ENCODE measurements at places on chromosomes 16 and 17. TPM values are rescaled to one million over a fixed set of nuclear protein-coding genes. Genes with fewer than 3 reads are reported as not detected.

DNA sequence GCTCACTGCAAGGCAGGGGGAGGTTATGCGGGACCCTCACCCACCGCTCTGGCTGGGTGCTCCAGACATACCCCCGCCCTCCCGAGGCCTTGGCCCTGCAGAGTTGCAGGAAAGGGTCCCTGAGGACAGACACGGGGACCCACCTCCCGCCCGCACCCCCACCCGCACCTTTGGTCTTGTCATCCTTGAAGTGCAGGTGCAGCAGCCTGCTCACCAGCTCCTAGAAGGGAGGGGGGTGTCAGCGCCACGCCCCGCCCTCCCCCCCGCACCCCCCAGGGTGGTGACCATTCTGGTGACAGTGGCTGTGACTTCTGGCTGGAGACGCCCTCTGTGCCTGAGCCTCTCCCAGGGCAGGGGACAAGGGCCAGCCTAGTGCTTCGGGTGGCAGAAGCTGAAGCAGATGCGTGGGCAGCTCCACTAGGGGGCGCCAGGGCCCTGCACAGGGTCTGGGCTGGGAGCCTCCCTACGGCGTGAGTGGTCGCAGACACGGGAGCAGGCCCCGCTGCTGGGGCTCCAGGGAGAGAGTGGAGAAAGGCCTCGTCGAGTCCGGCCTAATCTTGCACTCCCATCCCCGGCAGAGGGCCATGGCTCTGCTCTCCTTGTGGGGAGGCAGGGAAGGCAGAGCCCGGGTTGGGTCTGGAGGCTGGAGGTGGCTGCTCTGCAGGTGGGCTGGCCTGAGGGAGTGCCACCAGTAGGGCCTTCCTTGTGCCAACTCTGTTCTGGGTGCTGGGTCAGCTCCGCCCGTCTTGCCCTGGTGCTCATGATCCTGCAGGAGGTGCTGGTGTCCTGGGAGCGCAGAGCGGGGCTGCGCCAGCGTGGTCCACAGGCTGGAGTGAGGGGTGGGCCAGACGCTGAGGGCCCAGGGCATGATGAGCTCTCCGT lies 2.7 kb downstream of the CENPX start:
- peak; percentile 58 for DNase-seq

GRCh38 chr17:29445844-29446243 lies 55.7 kb downstream of the TAOK1 start:
- DNase-seq = no peak

GRCh38 chr16:5508371-5508770 lies 410.8 kb upstream of the EEF2KMT start:
- DNase-seq = no peak

Gene RPRML
- not detected for total RNA-seq

- no peak for DNase-seq
These were observed 128.5 kb upstream of the GSE1 start for GRCh38 chr16:85484347-85485300.

Gene CD300LB
- not detected for total RNA-seq

Gene CCT6B
- total RNA-seq = 1.0 TPM

GRCh38 chr17:79020631-79021301 lies 3.2 kb upstream of the C1QTNF1 start:
- no peak for DNase-seq

Gene C16orf92
- not detected for total RNA-seq

DNA sequence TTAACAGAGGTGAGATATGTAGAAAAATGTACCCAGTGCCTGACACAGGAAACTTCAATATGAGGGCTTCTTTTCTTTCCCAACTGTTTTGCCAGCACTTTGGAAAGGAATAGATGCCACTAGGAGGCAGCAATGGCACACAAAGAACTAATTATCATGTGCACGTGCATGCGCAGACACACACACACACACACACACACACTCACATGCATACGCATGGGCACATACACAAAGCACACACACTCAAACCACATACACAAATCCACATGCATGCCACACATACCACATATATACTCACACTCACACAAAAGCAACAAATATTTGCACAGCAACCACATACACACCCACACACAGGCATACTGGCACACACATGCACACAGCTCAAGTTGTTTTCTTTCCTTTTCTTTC lies 8.8 kb upstream of the CEP112 start:
- DNase-seq = peak; percentile 10

- DNase-seq = no peak
These were observed 1.4 kb upstream of the AMZ2 start for GRCh38 chr17:68246271-68247028.

- no peak for DNase-seq
These were observed 16.7 kb downstream of the SLC26A11 start for GRCh38 chr17:80236911-80237310.

DNA sequence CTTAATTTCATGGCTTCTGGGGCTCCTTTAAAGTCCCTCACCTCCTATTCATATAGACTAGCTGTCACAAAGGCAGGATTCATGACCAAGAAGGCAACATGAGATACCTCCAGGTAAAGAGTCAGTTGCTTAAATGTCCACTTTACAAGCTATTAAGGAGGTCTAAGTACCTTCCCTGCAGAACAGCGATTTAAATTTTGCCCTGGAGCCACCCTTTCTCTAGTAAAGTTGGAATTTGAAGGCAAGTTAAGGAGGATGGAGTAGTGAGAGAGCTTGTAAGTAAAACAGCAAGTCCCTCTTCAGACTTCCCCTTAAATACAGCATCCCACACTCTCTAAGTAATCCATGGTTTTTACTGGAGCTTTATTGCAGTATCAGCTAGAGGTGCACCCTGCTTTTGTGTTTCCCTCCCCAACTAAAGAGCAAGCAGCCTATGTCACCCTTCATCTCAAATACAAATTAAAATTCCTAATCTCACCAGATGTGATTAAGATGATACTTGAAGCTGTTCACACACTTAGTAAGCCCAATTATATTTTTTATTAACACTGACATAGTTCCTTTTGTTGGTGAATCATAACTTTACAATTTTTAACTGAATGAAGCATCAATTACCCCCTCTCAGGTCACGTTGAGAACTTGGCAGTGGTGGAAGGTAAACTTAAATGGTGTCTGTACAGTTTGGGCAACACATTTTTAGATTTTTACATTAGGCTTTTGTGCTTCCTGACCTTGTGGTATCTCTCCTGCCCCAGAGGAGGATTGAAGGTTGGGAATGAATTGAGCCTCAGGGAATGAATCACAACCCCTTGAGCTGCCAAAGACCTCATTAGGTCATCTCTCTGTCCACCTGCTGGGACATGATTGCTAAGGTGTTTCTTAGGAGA lies 108.9 kb downstream of the TANGO6 start:
- no peak for DNase-seq

GRCh38 chr17:14922411-14922810 lies 342.7 kb downstream of the PMP22 start:
- DNase-seq = no peak

Gene SEPTIN1
- 133 TPM for total RNA-seq

DNA sequence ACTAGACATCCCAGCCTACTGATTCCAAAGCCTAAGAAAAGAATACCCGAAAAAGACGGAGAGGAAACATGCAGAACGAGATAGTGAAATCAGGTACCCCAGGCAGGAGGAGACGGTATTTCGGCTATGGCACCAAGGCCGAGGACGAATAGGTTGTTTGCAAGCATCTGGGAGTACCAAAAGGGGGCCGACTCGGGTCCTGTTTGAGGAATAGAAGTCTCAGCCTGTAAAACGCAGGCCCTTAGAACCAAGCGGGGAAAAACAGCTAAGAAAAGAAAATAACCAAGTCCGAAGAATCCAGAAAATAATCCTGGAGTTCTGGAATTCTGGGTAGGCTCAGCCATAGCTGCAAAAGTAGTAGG lies 537 bp downstream of the SLC35B1 start:
- DNase-seq = no peak

Gene IRX6
- not detected for total RNA-seq

- no peak for DNase-seq
These were observed 24.5 kb upstream of the ZNF287 start for GRCh38 chr17:16593356-16594102.

Gene IL17C
- total RNA-seq = not detected

Gene GRB7
- 0.43 TPM for total RNA-seq

GRCh38 chr17:17109256-17109655 lies 67.0 kb downstream of the MPRIP start:
- no peak for DNase-seq

DNA sequence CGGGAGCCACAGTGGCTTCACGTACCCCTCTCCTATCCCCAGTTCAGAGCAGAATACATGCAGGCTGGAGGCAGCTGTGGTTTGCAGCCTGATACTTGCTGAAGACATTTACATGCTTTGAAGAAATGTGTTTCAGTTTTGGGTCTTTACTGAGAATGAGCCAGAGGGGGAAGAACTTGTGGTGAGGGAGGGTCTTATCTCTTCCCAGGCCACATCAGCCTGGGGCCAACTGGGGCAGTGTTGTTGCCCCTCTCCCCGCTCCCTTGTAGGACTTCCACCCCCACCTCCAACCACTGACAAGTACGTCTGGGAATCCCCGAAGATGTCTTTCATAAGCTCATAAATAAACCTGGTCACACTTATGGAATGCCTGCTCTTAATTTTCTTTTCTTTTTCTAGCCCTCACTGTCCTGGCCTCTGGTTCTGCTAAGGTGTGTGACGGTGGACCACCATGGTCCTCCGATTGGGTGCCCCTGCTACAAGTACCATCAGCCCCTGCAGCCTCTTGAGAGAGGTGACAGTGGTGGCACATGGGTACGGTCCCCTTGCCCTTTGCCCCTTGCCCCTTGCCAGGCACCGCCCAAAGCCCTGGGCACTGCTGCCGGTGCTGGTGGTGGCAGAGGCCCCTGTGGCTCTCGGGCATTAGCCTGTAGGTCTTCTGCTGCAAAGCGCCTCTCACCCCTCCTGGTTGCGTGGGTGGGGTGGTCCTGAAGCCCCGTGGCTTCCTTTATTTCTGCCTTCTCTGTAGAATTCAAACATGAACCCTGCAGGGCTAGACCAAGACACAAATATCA lies 144.8 kb upstream of the RPH3AL start:
- DNase-seq = no peak

- DNase-seq = no peak
These were observed 4.0 kb downstream of the BPTF start for GRCh38 chr17:67829331-67829730.

- DNase-seq = no peak
These were observed 27.4 kb downstream of the STH start for GRCh38 chr17:46026166-46027047.

GRCh38 chr17:56158344-56158743 lies 5.1 kb downstream of the ANKFN1 start:
- no peak for DNase-seq

Gene HSPB9
- total RNA-seq = not detected

Gene SLFN14
- total RNA-seq = not detected

DNA sequence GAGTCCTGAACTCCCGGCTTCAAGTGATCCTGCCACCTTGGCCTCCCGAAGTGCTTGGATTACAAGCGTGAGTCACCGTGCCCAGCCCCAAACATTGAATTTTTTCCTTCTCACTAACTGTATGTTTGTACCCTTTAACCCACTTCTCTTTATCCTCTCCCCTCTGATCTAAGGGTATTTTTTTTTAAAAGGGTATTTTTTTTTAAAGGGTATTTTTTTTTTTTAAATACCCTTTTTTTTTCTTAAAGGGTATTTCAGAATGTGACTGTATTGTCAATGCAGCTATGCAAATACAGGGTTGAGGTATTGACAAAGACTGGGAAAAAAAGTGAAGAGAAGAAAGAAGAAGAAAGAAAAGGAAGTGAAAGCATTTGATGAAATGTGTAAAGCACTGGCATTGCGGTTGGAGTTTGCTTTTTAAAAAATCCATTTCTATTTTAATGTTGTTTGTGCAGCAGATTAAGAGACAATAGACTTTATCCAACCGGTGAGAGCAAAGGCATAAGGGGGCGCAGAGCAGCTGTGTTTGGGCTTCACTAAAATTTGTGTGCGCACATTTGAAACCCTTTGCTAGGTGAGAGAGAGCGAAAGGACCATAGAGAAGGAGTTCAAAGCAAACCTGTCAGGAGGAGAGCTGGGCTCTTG lies 42.4 kb downstream of the SYT17 start:
- DNase-seq = no peak

Gene MMP2
- total RNA-seq = 0.63 TPM

GRCh38 chr16:67068212-67068753 lies 39.3 kb downstream of the CBFB start:
- DNase-seq = no peak

DNA sequence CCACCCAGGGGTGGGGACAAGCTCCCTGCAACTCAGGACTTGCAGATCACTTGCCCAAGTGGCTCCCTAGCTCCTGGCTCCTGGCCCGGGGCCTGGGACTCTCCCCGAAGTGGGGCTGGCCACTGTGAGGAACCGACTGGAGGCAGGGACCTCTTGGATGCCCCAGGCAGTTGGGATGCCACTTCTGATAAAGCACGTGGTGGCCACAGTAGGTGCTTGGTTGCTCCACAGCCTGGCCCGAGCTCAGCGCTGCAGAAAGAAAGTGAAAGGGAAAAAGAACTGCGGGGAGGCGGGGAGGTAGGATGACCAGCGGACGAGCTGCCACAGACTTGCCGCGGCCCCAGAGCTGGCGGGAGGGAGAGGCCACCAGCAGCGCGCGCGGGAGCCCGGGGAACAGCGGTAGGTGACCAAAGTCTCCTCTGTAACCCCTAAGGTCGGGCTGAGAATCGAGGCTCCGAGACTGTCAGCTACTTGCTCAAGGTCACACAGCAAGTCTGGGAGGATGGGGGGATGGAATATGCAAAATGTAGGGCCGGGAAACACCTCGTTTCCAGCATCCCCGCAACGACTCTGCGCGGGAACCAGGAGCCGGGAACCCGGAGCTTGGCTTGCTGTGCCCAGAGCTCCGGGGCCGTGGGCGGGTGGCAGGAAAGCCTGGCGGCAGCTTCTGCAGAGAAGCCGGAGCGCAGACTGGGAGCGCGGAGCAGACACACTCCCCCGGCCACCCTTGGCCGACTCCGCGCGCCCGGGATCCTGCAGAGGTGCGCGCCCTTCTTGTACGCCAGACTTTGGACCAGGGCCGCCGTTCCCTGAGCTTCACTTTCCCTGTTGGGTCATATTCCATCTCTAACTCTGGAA lies 1.9 kb downstream of the CIITA start:
- DNase-seq = no peak

Gene DPH1
- total RNA-seq = 56.6 TPM

Gene CSH1
- not detected for total RNA-seq

DNA sequence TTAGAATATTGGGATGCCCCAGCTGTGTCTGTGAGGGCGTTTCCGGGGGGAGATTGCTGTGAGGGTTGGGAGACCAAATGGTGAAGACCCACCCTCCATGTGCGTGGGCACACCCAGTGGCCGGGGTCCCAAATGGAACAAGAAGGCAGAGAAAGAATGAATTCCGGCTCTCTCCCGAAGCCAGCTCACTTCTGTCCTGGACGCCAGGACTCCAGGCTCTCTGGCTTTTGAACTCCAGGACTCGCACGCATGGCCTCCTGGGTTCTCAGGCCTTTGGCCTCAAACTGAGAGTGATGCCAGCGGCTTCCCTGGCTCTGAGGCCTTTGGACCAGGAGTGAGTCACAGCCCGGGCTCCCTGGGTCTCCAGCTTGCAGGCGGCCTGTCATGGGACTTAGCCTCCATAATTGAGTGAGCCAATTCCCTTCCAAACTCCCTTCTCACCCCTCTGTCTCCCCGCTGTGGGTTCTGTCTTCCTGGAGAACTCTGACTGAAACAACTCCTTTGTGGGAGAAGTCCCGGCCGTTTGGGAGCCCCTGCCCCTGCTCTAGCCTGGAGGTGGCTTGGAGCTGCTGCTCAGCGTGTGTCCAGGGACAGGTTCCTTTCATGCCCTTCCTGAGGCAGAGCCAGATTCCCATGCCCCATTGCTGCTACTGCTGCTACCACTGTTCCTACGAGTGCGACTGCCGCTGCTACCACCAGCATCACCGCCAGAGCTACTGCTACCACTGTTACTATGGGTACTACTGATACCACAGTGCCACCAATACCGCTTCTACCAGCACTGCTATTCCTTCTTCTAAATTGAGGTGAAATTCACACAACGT lies 49.8 kb upstream of the CBX4 start:
- no peak for DNase-seq

Gene SPAG7
- 67.4 TPM for total RNA-seq

Data from activated T-cell treated with anti-CD3 and anti-CD28 coated beads, Interleukin-2, amount 50 U/mL, for 4 hours (primary cell).